ENCODE measurements at places on chromosomes 1 and 21.

- DNase-seq = no peak
Measured at GRCh38 chr1:184215274-184215925, 163.9 kb downstream of the TSEN15 start.

GRCh38 chr1:209618291-209618690, 33.9 kb downstream of the LAMB3 start:
- DNase-seq = no peak

GRCh38 chr1:38094711-38095290, 48.2 kb upstream of the POU3F1 start:
- DNase-seq = no peak

GRCh38 chr1:197486946-197487345, 218.9 kb downstream of the CRB1 start:
- no peak for DNase-seq

- DNase-seq = peak; percentile 48
Measured at GRCh38 chr1:246971090-246971721, 36.7 kb downstream of the ZNF695 start.

- no peak for DNase-seq
Measured at GRCh38 chr1:214420341-214420740, 131.1 kb downstream of the PTPN14 start.

DNA sequence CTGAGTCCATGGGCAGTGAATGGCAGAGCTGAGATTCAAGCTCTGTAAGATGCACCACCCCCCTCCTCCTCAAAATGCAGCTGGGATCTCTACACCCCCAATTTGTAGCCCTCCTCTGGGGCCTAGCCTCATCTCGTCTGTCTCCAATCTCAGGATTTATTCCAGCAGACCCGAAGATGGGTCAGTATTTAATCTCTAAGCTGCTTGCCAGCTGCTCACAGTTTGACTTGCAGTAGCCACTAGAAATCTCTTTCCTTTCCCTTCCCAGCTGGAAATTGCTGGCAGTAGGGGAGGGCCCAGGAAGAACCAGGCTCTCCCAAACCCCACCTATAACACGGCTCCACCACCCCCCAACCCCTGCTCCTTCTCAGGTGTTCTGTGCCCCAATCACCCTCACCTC, 1.5 kb downstream of the LACTBL1 start:
- no peak for DNase-seq

DNA sequence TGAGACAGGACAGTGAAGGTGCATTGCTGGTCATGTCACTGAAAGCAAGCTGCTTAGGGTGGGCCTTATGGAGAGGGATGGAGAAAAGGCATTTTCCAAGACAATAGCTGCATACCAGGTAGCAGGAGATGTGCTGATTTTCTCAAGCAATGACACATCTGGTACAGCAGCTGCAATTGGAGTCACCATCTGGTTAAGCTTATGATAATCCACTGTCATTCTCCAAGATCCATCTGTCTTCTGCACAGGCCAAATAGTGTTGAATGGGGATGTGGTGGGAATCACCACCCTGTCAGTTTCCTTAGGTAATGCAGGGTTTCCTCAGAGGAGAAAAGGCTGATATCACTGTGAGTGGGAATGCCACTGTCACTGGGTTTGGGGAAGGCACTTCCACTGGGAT, 54.6 kb downstream of the ADSS2 start:
- no peak for DNase-seq

DNA sequence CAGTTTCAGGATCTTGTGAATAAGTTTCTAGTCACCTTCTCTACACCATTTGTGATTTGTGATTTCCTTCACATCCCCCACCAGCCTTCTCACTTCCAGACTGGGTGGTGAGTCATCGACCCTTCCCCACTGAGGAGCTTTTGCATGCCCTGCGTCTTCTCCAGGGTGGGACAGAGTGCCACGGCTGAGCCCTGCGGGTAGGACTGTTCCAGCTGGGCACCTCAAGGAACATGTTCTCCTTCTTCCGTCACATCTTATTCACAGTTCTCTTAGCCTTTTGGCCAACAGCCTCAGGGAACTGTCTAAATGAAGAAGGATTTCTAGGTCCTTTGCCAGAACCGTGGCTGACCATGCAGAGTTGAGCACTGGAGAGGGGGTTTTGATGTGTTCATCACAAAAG, 116.5 kb downstream of the TMEM53 start:
- no peak for DNase-seq

DNA sequence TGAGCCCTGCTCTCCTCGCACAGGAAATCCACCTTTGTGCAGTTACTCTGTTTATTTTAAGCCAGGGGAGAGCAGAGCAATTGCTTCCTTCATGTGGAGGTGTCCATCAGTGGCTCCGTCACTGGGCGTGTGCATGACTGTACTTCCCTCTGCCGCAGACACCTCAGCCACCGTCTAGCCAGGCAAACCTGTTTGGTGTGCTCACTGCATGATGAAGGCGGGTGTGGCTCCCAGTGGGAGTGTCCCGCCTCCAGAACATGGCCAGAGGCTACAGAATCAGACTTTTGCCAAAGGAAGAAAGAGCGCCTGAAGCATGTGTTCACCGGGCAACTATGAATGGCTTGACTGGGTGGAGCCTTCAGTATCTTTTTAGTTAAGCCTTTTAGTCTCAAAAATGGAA, 26.1 kb upstream of the LAMC2 start:
- DNase-seq = no peak

DNA sequence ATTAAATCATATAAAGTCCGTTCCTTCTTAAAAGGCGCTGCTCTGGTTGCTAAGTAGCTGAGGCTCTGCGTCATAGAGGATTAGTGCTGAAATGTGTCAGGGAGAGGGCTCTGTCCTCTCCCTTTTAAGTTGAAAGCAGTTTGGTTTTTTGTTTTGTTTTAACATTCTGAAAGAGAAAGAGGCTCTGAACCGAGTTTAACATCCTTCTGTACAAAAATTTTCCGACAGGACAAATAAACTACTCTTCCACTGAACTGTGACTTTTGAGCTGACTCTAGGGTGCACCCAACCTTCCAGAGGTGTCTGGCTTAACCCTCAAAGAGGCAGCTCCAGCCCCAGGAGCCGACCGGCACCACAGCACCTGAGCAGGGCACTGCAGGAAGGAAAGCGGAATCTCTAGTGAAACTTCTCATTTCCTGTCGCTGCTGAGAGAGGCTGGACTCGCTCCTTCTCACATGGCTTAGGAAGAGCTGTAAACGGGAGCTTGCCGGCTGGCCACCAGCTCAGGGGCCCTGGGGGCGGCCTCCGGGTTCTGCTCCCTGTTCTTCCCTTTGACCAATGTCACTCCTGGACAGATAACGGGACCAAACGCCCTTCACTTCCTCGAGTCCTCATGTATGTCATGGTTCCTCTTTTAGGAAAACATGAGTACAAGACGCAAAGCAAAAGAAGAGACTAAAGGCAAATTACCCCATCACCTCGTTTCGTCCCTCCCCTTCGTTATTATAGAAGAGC, 1.2 kb downstream of the VAV3 start:
- DNase-seq = peak; percentile 65

- no peak for DNase-seq
Measured at GRCh38 chr1:23114424-23115079, 54.1 kb downstream of the LUZP1 start.

GRCh38 chr21:39374046-39374445, 25.2 kb upstream of the HMGN1 start:
- DNase-seq = no peak

- peak; percentile 15 for DNase-seq
Measured at GRCh38 chr1:77888781-77889642, 588 bp downstream of the NEXN start.

DNA sequence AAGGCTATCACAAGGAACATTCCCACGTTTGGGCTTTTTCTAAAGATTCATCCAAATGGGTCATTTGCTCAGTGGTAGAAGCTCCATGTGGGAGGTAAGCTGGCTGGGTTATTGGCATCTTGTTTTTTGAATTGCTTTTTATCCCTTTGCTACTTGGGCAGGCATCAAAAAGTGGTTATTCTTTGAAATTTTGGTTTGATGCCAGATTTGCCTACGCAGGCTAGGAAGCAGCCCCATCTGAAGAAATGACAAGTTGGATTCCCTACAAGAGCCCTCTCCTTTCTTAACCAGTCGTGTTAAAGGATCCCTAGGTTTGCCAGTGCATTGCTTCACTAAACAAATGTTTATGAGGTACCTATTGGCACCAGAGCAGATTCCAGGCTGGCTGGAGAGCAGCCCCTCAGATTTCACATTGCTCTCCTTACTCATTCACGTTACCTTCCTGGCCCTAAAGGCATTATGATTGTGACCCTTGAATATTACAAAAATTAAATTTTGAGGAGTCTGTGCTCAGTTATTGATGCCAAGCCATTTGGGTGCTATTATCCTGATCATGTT, 38.8 kb downstream of the ARID1A start:
- no peak for DNase-seq

GRCh38 chr1:40423264-40423642, 27.0 kb upstream of the ZFP69B start:
- DNase-seq = no peak

- no peak for DNase-seq
Measured at GRCh38 chr21:17526776-17527175, 13.9 kb downstream of the CXADR start.

GRCh38 chr1:226064816-226065248, 2.3 kb downstream of the H3-3A start:
- peak; percentile 66 for DNase-seq

DNA sequence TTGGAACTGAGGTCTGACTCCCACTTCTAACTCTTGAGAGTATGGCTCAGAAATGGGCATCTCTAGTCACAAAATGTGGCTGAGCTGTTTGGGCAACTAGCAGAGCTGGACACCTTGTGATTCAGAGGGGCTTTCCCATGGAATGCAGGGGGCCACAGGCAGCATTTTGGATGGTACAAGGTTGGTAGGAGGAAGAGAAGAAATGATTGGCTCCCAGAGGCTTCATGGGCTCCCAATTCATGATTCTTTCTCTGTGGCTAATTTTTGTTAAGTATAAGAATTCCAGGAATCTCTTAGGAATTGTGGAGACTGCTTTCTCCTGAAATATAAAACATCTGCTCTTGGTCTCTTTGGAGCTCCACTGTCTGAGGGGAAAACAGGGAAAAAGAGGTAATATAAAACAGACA, 49.7 kb downstream of the PBX1 start:
- no peak for DNase-seq

DNA sequence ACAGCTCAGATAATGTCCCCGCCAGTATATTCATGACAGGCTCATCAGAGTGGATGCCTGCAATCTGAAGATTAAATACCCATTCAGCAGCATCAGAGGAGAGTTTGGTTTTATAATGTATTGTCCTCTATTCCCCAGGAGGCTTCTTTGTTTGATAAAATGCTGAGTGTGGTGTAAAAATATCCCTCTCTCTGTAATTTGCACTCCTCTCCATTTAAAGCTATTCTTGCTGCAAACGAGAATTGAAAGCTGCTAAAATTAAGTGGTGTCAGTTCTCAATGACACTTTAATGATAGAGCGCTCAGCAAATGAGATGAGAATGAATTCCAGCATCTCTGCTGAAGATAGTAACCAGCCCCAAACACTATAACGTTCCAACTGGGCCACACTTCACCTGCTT, 205.7 kb upstream of the RRP15 start:
- no peak for DNase-seq

GRCh38 chr1:6621429-6622391, 3.0 kb upstream of the THAP3 start:
- DNase-seq = no peak

GRCh38 chr1:168466092-168466713, 77.6 kb downstream of the XCL2 start:
- DNase-seq = peak; percentile 74

- DNase-seq = no peak
Measured at GRCh38 chr21:38359090-38359489, 102.3 kb downstream of the KCNJ15 start.
